ENCODE measurements at places on chromosomes 7 and 10. TPM values are rescaled to one million over a fixed set of nuclear protein-coding genes. Genes with fewer than 3 reads are reported as not detected.

Gene PHKG1
- not detected for total RNA-seq

- DNase-seq: no peak
Observed at GRCh38 chr10:101060036-101060950, 1.5 kb upstream of the KAZALD1 start.

- DNase-seq: no peak
Observed at GRCh38 chr7:44956157-44956766, 22.6 kb downstream of the MYO1G start.

DNA sequence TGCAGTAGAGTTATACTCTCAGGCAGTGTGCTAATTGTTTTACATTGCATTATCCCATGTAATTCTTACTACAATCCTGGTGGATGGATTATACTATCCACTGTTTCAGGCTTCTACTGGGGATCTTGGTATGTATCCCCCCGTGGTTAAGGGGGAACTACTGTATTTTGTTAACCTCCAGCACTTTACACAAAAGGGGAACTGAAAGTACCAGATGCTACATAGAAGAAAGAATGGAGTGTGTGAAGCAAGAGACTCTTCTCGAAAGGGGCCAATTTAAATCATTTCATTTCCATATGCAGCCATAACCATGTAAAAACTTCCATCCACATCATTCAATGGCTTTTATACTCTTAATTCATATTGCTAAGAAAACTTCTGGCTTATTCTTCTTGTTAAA, 69.4 kb downstream of the C1GALT1 start:
- no peak for DNase-seq

Gene HSPA12A
- total RNA-seq: 13.7 TPM

Gene RASA4B
- 7.6 TPM for total RNA-seq

DNA sequence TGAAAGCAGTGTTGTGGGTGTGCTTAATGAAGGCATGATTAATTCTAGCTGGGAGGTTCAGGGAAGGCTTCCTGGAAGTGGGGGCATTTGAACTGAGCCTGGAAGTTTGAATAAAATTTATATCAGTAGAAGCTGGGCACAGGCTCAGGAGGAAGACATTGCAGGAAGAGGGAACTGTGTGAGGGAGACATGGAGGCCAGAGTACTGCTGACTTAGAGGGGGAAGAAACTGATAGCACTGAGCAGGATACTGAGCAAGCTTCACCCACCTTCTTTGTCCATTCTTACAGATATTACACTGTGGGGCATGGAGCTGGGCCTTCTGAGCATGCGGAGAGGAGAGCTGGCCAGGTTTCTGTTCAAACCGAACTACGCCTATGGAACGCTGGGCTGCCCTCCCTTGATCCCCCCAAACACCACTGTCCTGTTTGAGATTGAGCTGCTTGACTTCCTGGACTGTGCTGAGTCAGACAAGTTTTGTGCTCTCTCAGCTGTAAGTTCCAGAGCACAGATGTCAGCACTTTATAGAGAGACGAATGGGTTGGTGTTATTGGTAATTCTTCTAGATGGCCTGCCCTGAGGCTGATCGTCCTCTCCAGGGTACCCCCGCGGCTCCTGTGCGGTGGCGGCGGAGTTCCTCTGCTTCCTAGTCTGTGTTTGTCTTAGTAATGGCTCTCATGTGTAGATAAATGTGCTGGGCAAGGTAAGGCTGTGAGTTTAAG, 2.1 kb downstream of the FKBP6 start:
- no peak for DNase-seq

Measured in kidney epithelial cell (primary cell).